ENCODE measurements at places on chromosomes 6 and 20.

GRCh38 chr6:105302617-105303128, 100.2 kb downstream of the PREP start:
- DNase-seq: no peak

DNA sequence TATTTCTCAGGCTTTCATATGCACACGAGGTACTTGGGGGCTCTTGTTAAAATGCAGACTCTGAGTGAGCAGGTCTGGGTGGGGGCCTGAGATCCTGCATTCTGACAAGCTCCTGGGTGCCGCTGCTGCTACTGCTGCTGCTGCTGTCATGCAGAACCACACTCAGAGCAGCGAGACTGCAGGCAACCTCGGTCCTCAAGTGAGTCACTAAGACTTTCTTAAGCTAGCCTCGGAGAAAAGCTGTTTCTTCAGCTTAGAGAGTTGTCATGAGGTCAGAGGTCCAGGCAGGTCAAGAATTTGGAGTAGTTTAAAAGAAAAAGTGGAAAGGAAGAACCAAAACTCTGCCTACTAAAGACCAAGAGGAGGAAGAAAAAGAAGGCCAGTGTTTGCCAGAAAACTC, 92.9 kb downstream of the SPTLC3 start:
- DNase-seq: no peak

GRCh38 chr6:42249279-42249678, 31.6 kb upstream of the MRPS10 start:
- DNase-seq: no peak

- no peak for DNase-seq
Observed at GRCh38 chr20:45934046-45934585, 367 bp upstream of the PCIF1 start.

DNA sequence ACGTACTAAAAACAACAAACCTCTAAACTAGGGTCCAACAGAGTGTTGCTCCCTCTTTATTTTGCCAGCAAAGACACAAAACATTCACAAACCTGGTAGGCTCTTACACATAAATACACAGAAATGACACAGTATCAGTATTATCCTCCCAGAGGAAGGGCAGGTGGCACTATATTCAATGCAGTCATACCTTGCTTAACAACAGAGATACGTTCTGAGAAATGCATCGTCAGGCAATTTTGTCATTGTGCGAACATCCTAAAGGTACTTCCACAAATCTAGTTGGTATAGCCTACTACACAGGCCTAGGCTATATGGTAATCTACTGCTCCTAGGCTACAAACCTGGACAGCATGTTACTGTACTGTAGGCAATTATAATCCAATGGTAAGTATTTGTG, 9.6 kb downstream of the ZBTB2 start:
- no peak for DNase-seq

DNA sequence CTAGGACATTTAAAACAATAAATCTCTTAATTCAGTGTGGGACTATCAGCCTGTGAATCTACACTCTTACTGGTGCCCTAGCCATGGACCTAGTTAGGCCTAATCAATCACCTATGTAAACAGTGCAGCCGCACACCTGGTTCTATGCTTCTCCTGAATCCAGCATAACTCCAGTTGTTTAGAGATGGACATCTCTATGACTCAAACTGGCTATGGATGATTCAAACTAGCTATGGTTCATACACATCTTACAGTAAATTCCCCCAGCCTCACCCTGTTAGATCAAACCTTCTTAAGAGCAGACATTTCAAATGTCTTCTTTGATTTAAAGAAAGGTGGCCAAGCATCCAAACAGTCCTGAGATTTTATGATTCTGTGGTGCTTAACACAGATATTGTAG, 34.7 kb downstream of the SLC35B3 start:
- no peak for DNase-seq

- DNase-seq: no peak
Observed at GRCh38 chr6:1082285-1082935, 229.5 kb upstream of the FOXQ1 start.

DNA sequence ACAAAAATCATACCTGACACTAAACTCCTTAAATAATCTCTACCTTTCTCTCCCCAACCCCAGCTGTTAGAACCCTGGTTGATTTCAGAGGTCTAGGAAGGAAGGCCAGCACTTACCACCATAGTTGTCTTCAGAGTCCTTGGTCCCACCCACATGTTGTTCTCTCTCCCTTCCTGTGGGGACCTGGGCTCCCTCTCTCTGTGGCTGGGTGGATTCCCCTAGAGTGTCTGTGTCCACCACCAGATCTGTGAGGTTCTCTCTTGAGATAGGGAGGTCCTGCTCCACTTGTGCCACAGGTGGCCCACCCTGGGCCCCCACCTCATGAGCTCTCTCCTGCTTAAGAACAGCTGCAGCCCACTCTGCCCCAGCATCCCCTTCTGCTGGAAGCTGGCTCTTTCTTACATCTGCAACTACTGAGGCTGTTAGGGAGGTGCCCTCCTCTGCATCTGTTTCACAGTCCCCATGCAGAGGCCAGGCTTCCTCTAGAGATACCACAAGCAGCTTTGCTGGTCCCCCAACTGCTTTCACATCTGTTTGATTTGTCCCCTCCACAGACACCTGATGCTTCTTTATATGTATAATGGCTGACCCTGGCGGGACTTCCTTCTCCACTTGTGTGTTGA, 5.2 kb downstream of the MDC1 start:
- DNase-seq: no peak

DNA sequence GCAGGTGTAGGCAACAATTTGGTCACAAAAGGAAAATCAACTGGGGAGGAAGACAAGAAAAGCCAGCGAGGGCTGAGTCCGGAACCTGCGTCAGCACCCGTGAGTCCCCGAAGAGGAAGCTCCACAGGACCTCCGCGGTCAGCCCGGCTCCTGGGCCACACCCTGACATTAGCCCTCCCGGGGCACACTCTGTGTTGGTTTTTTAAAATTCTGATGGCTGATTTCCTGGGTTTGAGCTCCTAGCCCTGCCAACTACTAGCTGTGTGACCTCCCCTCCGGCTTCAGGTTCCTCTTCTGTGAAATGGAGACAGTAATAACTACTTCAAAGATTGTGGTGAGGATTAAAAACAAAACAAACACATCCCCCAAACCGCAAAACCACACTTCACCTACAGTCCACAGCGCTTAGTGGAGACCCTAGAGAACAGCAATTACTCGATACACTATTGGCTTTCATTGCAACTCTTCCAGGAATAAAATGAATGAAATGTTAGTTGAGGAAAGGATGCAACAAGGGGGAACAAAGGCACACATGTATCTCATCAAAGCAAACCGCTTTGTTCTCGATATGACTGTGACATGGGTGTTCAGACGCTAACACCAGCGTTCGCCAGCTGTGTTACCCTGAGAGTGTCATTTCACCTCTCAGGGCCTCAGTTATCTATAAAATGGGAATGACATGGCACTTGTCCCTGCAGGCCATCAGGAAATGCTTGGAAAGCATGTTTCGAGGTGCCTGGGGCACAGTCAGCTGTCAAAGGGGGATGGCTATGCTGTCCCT, 985 bp downstream of the ZBP1 start:
- DNase-seq: no peak

DNA sequence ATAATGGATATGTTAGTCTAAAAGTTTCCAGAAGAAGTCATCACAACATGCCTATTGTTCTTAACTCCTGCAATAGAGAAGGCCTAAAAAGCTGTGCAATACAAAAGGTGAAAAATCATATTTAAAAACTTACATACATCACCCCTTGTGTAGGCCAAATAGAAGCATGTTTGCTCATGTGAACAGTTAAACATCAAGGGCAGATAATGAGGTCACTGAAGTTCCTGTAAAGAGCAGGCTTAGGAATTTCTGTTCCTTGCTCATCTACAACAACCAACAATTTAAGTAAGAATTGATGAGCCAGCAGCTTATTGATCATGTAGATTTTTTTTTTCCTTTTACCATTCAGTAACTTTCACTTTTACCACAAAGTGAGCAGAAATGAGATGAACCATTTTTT, 7.5 kb upstream of the NUP153 start:
- no peak for DNase-seq

DNA sequence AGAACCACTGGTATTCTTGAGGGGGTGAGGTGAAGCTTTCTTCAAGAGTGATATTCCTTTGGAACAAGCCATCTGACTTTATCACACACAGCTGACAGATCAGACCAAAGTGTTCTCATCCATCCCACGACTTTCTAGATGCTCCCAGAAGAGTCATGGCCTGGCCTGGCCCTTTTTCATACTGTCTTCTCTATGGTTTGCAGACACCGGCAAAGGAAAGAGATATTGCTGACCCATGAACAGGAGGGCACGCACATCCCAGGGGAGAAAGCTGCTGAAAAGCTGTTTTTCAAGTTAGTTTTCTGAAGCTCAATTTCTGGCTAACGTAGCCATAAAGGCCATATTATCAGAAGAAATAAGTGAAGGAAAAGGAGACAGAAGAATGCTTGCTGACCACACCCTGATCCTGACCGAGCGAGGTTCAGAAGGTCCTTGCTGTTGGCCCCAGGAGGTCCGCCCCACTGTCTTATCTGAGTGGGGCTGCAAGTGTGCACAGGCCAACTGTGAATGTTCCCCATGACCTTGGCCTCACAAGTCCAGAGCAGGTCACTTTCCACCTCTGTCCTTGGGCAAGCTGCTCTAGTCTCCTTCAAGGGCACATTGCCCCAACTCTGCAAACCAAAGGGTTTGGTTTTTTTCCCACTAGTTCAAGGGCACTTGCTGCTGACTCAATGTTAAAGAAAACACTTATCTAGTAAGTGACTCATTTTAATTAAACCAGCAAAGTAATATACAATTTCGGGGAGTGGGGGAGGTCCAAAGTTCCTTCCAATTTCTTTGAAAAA, 2.0 kb downstream of the ACSS1 start:
- no peak for DNase-seq

DNA sequence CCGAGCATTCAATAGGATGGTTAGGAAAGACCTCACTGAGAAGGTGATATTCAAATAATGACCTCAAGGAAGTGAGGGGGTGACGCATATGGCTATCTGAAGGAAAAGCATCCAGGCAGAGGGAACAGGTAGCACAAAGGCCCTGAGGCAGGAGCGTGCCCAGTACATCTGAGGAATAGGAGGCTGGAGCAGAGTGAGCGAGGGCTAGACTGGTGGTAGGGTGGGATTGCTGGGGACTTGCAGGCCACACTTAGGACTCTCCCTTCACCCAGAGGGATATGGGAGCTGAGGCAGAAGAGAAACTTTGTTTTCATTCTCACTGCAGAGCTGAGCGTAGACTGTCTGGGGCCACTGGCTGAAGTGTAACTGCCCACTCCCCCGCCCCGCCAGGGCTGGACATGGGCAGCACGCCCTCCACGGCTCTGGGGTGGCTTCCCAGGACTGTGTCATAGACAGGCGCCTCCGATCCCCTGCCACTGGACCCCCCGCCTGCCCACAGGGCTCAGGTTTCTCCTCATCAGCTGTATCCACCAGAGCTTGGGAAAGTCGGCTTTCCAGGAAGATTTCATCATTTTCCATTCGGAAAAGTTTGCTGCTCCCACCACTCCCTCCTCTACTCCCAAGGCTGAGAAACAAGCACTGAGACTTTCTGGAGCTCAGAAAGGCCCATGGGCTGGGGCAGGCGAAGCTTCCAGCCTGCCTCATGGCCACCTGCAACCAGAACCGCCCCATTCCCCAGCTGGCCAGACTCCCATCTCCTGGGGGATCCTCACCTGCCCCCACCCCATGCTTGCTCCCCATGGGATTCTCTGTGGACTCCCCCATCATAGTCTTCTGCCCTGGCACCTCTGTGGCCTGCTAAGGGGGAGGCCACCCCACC, 142.6 kb downstream of the MRPL14 start:
- DNase-seq: no peak

GRCh38 chr6:161462148-161462547, 188.3 kb upstream of the AGPAT4 start:
- no peak for DNase-seq

DNA sequence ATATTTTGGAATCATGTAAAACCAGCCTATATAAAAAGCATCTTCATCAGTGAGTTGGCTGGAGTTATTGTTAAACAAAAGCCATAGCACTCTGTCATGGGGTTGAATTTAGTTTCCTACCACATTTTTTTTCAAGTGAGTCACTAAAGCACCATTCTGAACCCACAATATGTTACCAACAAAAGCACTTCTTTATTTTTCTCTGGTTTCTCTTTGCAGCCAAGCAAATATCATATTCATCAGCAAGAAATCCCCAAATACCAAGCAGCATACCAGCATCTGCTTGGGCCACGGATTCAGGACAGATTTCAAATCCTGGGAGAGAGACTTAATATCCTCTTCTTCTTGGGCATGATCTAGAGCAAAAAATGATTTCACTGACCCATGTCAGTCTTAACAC, 441.4 kb downstream of the BCKDHB start:
- no peak for DNase-seq
